Kidney (tissue), 22 donors: ENCODE measurements at places on chromosomes 7 and 10.

DNA sequence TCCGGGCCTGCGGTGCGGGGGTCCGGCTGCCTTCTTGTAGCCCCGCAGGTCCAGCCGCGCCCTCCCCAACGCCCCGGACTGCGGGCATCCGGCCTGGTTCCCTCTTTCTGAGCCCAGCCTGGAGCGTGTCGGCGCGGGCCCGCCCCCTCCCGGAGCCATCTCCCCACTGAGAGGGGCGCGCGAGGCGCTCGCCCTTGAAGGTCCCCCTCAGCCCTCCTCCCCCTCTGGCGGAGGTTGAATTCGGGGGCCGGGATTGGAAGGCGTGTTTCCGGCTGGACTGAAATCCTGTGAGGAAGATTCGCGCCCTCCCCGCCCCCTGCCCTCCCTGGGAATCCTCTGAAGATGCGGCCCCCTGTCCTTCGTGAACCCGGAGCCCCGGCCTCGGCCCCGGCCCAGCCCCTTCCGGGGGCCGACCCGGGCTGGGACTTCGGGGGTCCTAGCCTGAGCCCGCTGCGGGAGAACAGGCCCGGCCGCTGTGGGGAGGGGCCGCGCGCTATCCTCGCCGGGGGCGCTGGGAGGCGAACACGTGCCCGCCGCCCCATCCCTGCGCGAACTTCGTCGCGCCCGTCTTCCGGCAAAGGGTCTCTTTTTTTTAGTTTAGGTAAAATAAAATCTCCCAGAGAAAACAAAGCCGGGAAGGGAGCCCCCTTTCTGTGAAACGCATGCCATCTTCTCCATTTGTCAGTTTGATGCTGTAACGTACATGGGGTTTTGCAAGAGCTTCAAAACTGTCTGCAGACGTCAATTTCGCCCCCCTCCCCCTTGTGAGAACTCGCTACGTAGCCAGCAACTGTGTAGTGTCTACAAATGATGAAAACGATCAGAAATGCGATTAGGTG lies 636 bp downstream of the PDCD4 start:
- DNase-seq, result peak; percentile 88

DNA sequence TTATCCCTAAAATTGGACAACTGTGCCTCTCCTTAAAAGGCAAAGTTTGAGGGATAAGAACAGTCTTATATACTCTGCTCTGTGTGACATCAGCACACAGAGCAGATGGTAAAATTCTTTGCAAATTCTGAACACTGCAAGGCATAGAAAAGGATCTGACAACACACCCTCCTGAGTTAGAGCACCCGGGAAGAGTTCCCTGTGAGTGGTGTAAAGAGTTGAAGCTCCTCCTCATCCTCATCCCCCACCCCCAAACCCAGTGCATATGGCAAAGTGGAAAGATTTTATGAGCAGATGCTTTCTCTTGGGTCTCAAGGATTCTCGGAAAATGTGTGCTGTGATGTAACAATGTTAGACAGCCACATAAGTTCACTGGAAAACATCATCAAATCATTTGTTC lies 40.0 kb upstream of the DGKI start:
- DNase-seq, result no peak

GRCh38 chr7:12637819-12638592 lies 49.4 kb upstream of the ARL4A start:
- DNase-seq, result no peak

DNA sequence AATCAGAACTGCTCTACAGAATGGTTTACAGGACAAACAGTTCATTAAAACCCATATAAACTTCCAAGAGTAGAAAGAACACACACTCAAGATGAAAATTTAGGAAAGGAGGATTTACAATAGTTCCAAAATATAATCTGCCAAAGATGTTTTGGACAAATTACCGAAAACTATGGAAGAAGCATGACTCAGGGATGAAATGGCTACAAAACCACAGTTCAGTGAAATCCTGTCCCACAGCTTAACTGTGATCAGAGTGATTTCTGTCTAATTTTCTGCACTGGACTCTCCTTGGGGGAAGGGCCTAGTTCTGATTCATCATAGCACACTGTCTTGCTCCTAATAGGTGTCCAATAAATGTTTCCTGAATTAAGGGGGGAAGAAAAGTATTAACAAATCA lies 82.2 kb downstream of the HIPK2 start:
- no peak for DNase-seq

DNA sequence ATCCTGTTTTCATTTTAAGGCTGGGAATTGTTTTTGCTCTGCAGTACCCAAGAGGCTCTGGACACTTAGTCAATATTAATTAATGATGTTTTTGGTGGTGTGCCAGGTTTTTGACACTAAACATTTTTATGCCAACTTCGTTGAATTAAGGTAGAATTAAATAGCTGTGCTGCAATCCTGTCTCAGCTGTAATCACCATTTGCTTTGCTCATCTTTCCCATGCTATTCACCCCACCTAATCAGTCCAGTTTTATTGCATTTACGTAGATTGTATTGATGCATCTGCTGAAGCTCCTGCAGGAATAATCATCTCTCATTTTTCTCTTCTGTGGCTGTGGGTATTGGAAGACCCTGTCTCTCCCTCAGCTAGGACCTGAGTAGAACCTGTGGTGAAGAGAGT lies 52.6 kb upstream of the TRUB1 start:
- no peak for DNase-seq

DNA sequence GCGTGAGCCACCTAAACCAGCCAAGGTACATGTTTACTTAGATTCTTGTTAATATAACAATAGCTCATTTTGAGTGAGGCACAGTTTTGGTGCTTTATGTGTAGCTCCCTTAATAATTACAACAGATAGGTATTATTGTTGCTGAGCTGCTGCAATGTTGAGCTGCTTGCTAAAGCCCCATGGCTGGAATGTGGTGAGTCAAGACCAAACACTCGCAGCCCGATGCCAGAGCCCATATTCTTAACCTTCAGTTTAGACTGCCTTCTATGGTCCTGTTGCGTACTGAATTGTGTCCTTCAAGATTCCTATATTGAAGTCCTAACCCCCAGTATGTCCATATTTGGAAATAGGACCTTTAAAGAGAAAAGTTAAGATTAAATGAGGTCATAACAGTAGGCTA lies 407.1 kb downstream of the NEBL start:
- DNase-seq, result no peak

GRCh38 chr7:134245253-134245652 lies 71.5 kb downstream of the SLC35B4 start:
- no peak for DNase-seq

- DNase-seq, result no peak
These were observed 103.5 kb upstream of the PRSS1 start for GRCh38 chr7:142645777-142646176.

DNA sequence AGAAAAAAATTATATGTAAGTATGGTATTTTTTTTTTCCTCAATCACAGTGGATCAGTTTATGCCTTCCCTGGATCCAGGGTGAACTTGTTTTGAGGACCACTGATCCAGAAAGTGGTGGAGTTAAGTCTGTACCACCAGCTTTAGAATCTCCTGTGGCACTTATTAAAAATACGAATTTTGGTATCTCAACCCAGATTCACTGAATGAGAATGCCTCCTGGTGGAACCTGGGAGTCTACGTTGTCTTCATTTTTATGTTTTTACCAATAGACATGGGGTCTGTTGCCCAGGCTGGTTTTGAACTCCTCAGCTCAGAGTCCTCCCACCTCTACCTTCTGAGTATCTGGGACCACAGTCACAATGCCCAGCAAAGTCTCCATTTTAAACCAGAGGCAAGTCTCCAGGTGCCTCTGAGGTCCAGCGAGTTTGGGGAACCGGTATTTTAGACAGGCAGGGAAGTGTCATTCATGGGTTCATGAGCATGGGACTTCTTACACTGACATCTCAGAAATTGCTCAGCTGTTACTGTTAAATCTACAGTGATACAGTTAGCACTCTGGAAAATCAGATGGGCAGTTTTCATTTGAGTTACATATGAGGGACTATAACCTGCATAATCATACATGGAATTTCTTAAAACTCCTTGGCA lies 200.9 kb downstream of the AUTS2 start:
- no peak for DNase-seq
